Activated CD4-positive, alpha-beta memory T cell treated with anti-CD3 and anti-CD28 coated beads for 36 hours (primary cell): ENCODE measurements at places on chromosomes 16 and 17. TPM values are rescaled to one million over a fixed set of nuclear protein-coding genes. Genes with fewer than 3 reads are reported as not detected.

ADCY9 gene
- 3.8 TPM for total RNA-seq

PTRH2 gene
- total RNA-seq: 35.9 TPM

CPHXL2 gene
- total RNA-seq: not detected

MYADML2 gene
- not detected for total RNA-seq

TP53TG3 gene
- not detected for total RNA-seq

CDH8 gene
- total RNA-seq: not detected

VAT1L gene
- total RNA-seq: not detected

GRCh38 chr17:35745246-35745645, 7.8 kb downstream of the GAS2L2 start:
- H3K27ac ChIP-seq: no peak overlapping the region
- peaks cover 8% of the 10 kb centered on the region for H3K4me1 ChIP-seq
- no peak overlapping the region for H3K4me3 ChIP-seq
- H3K27me3 ChIP-seq: peaks cover 41% of the 10 kb centered on the region
- DNase-seq: no peak

GRCh38 chr17:13702266-13702665, 100.5 kb upstream of the HS3ST3A1 start:
- no peaks in the 10 kb centered on the region for H3K4me1 ChIP-seq
- no peaks in the 10 kb centered on the region for H3K36me3 ChIP-seq
- DNase-seq: no peak
- H3K27ac ChIP-seq: no peak overlapping the region
- H3K27me3 ChIP-seq: peaks cover 9% of the 10 kb centered on the region

- no peak for DNase-seq
- H3K4me1 ChIP-seq: no peaks in the 10 kb centered on the region
- peaks cover 69% of the 10 kb centered on the region for H3K36me3 ChIP-seq
- H3K4me3 ChIP-seq: no peak overlapping the region
- H3K27me3 ChIP-seq: no peaks in the 10 kb centered on the region
- H3K27ac ChIP-seq: no peak overlapping the region
These were observed 38.0 kb downstream of the SF3B3 start for GRCh38 chr16:70561623-70562022.

DNA sequence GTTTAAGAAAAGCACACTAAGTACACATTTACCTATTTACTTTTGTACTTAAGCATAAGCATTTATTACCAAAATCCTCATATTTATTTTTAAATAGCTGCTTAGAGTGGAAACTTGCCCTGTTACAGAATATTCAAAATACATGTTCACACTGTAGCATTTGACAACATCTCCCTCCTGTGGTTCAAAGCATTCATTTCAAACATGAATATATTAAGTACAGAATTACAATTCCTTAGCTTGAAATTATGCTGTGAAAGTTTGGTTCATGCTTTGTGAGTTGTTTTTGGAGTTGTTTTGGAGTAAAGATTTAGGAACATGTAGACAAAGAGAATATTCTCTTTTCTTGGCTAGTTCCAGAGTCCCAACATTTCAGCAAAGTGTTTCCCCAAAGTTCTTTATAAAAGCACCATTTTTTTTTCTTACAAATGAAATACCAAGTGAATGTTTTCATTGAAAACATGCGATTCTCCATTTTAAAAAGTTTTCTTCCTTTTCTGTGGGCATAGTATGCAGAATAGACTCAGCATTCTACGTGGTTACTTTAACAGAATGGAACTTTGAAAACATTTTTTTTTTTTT, 33.2 kb downstream of the TUBD1 start:
- DNase-seq: no peak
- H3K36me3 ChIP-seq: peaks cover 13% of the 10 kb centered on the region
- H3K27ac ChIP-seq: peak overlapping the region; percentile 50
- H3K4me3 ChIP-seq: no peak overlapping the region
- peaks cover 15% of the 10 kb centered on the region for H3K4me1 ChIP-seq

DNA sequence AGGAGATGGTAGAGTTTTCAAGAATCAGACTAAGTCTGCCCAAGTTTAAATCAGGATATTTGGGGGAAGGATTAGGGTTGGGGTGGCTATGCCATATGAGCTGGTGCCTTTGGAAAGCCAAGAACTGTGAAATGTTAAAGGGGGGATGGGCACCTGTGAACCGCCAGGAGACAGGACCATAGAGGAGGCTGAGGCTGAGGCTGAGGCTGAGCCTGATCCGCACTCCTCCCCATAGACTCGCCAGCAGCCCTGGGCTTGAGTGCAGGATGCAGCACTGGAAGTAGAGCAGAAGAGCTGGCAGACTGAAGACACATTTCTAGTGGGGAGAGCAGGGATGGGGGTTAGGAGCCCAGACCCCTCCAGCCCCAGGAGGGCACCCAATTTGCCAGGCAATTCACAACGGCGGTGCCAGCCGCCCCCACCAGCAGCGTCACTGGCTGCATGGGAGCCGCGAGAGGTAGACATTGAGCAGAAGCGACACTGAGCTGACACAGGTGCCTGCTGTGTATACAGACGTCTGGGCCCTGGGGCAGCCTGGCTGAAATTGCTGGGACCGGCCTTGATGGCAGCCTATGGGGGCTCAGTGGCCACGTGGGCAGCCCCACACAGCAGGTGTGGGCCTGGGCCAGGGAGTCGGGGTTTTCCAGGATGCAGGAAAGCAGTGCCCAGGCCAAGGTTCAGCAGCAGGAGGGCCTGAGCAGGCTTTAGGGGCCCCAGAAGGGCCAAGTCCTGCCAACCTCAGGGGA, 9.2 kb downstream of the PIMREG start:
- H3K4me3 ChIP-seq: no peak overlapping the region
- no peak for DNase-seq
- H3K4me1 ChIP-seq: peaks cover 17% of the 10 kb centered on the region
- H3K36me3 ChIP-seq: no peaks in the 10 kb centered on the region

DNA sequence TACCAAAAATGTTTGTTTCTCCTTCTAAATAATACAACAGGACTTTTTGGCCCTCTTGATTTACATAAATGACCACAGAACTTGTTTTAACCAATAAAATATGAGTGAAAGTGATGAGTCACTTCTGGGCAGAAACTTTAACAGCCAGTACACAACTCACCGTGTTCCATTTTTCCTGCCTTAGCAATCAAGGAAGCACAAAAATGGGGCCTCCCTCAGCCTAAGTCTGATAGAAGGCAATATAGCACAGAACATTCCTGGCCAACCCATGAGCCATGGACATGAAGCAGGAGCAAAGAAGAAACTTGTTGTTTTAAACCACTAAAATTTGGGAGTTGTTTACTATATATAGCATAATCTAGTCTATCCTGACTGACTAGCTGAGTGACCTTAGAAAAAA, 61.1 kb upstream of the MTMR4 start:
- no peaks in the 10 kb centered on the region for H3K27me3 ChIP-seq
- H3K27ac ChIP-seq: no peak overlapping the region
- no peak overlapping the region for H3K4me3 ChIP-seq

DNA sequence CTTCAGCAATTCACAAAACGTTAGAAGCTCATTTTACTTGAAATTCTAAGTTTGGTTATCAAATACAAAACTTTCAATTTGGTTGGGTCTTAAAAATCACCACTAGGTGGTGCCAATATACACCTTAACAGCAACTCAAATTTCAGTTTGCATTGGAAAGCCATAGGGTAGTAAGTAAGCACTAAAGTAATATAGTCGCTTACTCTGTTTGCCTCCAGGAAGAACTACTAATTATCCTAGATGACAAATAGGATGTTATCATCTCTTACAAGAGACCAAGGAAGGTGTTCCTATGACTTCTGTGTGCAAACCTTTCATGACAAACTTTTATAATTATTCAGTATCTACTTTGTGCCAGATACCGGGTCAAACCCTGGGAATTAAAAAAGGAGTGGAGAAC, 93.3 kb downstream of the MYO1D start:
- H3K4me1 ChIP-seq: no peaks in the 10 kb centered on the region
- no peaks in the 10 kb centered on the region for H3K36me3 ChIP-seq
- H3K27ac ChIP-seq: no peak overlapping the region
- no peaks in the 10 kb centered on the region for H3K27me3 ChIP-seq
- no peak for DNase-seq

DNA sequence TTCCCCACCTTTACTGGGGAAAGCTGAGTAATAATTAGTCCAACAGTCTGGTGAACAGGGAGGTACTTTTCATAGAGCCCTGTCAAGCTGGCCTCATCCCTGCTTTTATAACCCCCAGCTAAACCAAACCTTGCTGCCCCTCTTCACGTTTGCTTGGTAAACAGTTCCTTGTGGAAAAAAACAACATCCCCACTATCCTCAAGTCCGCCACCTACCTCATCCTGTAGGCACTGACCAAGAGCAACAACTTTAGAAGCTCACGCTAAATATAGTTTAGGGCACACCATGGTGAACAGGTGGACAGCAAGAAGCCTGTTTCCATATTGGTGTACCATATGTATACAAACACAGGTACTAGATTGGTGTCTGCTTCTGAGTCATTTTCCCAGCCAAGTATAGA, 16.5 kb downstream of the NFE2L1 start:
- H3K4me1 ChIP-seq: peaks cover 2% of the 10 kb centered on the region
- H3K36me3 ChIP-seq: peaks cover 40% of the 10 kb centered on the region
- DNase-seq: no peak
- H3K27ac ChIP-seq: no peak overlapping the region
